Activated T-cell treated with anti-CD3 and anti-CD28 coated beads, Interleukin-2, amount 50 U/mL, for 48 hours (primary cell): ENCODE measurements at places on chromosomes 6 and 20.

- DNase-seq = no peak
Measured at GRCh38 chr6:74269600-74269858, 573.5 kb downstream of the CD109 start.

GRCh38 chr20:9889270-9889981 lies 50.5 kb upstream of the PAK5 start:
- DNase-seq = no peak

DNA sequence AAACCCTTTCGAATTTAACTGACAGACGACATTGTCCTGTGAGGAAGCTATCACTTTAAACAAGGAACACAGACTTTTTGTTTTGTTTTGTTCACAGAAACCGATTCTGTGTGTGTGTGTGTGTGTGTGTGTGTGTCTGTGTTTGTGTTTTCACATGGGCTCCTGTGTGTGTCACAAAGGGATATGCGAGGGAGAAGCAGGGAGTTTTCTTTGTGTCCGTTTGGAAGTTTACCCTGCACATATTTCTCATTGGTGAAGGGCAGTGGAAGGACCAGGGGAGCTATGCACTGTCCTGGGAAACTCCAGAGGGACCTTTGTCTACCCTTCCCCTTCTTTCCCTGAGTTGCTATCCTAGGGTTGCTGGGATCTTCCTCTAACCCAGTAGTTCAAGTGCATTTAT lies 17.7 kb downstream of the POM121L2 start:
- no peak for DNase-seq

DNA sequence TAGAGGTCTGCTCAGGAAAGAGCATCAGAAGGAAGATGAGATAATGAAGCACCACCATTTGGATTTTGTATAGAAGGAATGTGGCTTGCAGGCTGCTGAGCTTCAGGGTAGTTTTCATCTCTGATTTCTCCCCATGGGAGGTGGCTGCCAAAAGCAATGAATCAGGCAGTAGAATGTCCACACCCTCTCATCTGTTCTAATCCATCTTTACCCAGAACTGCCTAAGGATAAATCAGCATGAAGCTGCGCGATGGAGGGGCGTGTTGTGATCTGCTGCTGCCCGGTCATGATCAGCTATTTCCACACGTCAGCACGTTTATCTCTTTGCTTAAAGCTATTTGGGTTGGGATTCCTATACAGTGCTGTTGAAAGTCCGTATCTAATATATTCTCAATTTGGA lies 295.4 kb downstream of the FOXA2 start:
- no peak for DNase-seq

DNA sequence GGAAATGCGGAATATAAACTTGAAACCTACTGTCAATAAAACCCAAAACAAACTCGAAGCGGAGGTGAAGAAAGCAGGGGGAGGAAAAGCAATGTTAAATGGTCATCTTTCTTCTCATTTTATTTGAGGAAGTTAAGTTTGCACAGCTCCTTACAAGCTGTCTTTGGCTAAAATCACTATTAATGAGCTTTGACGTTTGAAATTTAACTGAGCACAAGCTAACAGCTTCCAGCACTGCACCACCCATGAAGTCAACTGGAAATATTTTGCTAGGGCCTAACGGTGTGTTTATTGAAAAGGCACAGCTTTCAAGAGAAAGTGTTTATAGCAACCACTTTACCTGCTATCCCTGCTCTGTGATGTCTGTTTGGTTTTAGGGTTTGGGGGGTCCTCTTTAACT lies 103.8 kb downstream of the PKHD1 start:
- DNase-seq = no peak
